GM23248 (cell line): ENCODE measurements at places on chromosomes 4 and X. TPM values are rescaled to one million over a fixed set of nuclear protein-coding genes. Genes with fewer than 3 reads are reported as not detected.

The MAGEA10 gene
- not detected in 2 replicates for polyA plus RNA-seq

The PGM2 gene
- 11.2 and 12.5 TPM in 2 replicates for polyA plus RNA-seq

The NLGN4X gene
- not detected in 2 replicates for polyA plus RNA-seq

The DCX gene
- polyA plus RNA-seq, result not detected in 2 replicates

The CABS1 gene
- polyA plus RNA-seq, result not detected in 2 replicates

The GUF1 gene
- 12.5 and 12.7 TPM in 2 replicates for polyA plus RNA-seq

The SMIM10 gene
- polyA plus RNA-seq, result 6.7 and 7.1 TPM in 2 replicates

The ZMAT1 gene
- polyA plus RNA-seq, result 0.06 TPM in 1 of 2 replicates, not detected in the other

The SFRP2 gene
- 1.6 and 2.4 TPM in 2 replicates for polyA plus RNA-seq

The MEPE gene
- not detected in 2 replicates for polyA plus RNA-seq

The EIF4E gene
- 105 and 113 TPM in 2 replicates for polyA plus RNA-seq

The CT45A2 gene
- polyA plus RNA-seq, result not detected in 2 replicates

The PPP1R2C gene
- polyA plus RNA-seq, result not detected in 2 replicates

The GPAT3 gene
- 2.5 and 3.2 TPM in 2 replicates for polyA plus RNA-seq

The SERPINA7 gene
- polyA plus RNA-seq, result not detected in 2 replicates

The GYPA gene
- not detected in 2 replicates for polyA plus RNA-seq

The TCEAL7 gene
- polyA plus RNA-seq, result 21.8 and 21.9 TPM in 2 replicates

The GYG2 gene
- 0.86 and 1.2 TPM in 2 replicates for polyA plus RNA-seq

The CYSLTR1 gene
- polyA plus RNA-seq, result 0.08 TPM in 1 of 2 replicates, not detected in the other

The TBX22 gene
- not detected in 2 replicates for polyA plus RNA-seq

The NEUROG2 gene
- not detected in 2 replicates for polyA plus RNA-seq

The CETN2 gene
- 72.0 and 74.5 TPM in 2 replicates for polyA plus RNA-seq

The NKX3-2 gene
- polyA plus RNA-seq, result not detected in 2 replicates

The C4orf54 gene
- polyA plus RNA-seq, result not detected in 2 replicates

The AMBN gene
- not detected in 2 replicates for polyA plus RNA-seq

The ARHGAP36 gene
- polyA plus RNA-seq, result not detected in 2 replicates

The TMSB15C gene
- 0.30 and 0.39 TPM in 2 replicates for polyA plus RNA-seq

The LINC00632 gene
- 36.7 and 40.7 TPM in 2 replicates for polyA plus RNA-seq

The FAM241A gene
- 6.1 and 6.2 TPM in 2 replicates for polyA plus RNA-seq

The TEX13B gene
- not detected in 2 replicates for polyA plus RNA-seq

The COL4A6 gene
- polyA plus RNA-seq, result 0.06 and 0.11 TPM in 2 replicates

The C4orf51 gene
- polyA plus RNA-seq, result not detected in 2 replicates

The NXF2B gene
- not detected in 2 replicates for polyA plus RNA-seq

The SATL1 gene
- not detected in 2 replicates for polyA plus RNA-seq

The LNX1 gene
- 6.3 and 6.7 TPM in 2 replicates for polyA plus RNA-seq

The PRDM8 gene
- polyA plus RNA-seq, result 1.7 and 2.3 TPM in 2 replicates

The TACR3 gene
- not detected in 2 replicates for polyA plus RNA-seq

The PPP2R2C gene
- polyA plus RNA-seq, result not detected in 2 replicates

The LRIT3 gene
- not detected in 2 replicates for polyA plus RNA-seq

The STARD8 gene
- polyA plus RNA-seq, result 0.53 and 0.69 TPM in 2 replicates

The MAP7D3 gene
- 14.2 and 15.5 TPM in 2 replicates for polyA plus RNA-seq

The LARP1B gene
- polyA plus RNA-seq, result 5.7 and 6.6 TPM in 2 replicates

The USP9X gene
- polyA plus RNA-seq, result 21.5 and 23.9 TPM in 2 replicates

The ADAMTS3 gene
- polyA plus RNA-seq, result 0.20 and 0.44 TPM in 2 replicates

The CHM gene
- polyA plus RNA-seq, result 13.4 and 15.2 TPM in 2 replicates

The MGARP gene
- polyA plus RNA-seq, result 2.9 TPM in 2 replicates

The ACE2 gene
- not detected in 2 replicates for polyA plus RNA-seq

The NPY1R gene
- not detected in 2 replicates for polyA plus RNA-seq

The XAGE2 gene
- polyA plus RNA-seq, result not detected in 2 replicates

The RBM47 gene
- 0.70 and 0.94 TPM in 2 replicates for polyA plus RNA-seq

The F9 gene
- not detected in 2 replicates for polyA plus RNA-seq

The SYN1 gene
- 0.32 and 0.34 TPM in 2 replicates for polyA plus RNA-seq

The MTMR8 gene
- polyA plus RNA-seq, result 0.10 TPM in 1 of 2 replicates, not detected in the other

The BST1 gene
- polyA plus RNA-seq, result 24.3 and 28.7 TPM in 2 replicates

The ADH7 gene
- not detected in 2 replicates for polyA plus RNA-seq

The QRFPR gene
- not detected in 2 replicates for polyA plus RNA-seq

The GALNTL6 gene
- not detected in 2 replicates for polyA plus RNA-seq

The CTAG1A gene
- not detected in 2 replicates for polyA plus RNA-seq
